Activated naive CD8-positive, alpha-beta T cell treated with anti-CD3 and anti-CD28 coated beads, Interleukin-2, amount 50 U/mL, for 16 hours (primary cell): ENCODE measurements at places on chromosomes 4 and X.

DNA sequence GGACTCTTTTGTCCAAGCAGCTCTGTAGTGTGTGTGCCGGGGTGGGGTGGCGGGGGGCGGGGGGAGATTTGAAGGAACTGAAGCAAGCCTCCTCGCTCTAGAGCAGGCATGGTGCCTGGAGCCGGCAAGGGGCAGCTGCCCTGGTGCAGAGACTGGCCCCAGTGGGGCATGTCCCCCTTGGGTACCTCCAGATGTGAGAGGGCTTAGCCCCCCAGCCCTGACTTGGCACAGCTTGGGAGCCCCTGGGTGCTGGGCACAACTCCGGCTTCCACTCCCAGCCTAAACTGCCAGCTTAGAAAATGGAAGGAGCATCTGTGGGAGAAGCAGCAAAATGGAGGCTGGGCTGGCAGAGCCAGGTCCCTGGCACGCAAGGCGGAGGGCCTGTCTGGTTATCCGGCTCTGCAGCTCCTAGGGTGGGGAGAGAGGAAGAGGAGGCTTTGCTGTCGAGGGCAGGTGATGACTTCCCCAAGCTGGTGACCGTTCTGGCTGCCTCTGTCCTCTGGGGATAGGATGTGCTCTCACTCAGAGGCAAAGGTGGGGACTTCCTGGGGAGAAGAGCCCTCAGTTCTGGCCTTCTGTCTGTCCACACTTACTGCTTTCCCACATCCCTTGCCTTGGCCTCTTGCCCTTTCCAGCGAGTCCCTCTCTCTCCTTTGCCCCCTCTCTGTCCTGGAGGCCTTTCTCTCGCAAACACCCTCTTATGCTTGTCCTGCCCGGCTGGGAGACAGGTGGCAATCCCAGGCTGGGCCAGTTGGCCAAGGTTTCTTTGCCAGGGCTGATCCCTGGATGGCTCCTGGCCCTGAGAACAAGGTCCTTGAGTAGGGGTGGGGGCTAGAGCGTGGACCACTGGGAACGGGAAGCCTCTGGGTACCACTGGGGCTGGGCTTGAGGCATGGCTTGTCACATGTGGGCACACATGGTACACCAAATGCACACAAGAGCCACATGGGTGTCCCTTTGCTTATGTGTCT is 2.0 kb downstream of the DLG3 start:
- DNase-seq, result no peak

DNA sequence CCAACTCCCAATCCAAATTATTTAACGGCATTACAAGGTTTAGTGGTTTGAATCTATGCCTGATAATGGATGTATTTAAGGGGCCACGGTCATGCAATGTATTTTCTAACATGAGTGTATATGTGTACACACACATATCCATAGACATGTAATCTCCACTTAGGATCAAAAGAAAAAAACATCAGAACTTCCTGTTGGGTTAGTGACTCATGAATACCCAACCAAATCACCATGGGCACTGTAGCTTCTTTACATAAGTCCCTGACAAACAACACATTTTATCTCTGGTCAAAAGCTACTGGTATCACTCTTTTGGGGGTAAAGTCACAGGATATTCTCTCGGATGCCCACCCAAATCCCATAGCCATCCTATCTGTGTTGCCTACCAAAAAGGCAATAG is 36.5 kb upstream of the TFDP3 start:
- no peak for DNase-seq

DNA sequence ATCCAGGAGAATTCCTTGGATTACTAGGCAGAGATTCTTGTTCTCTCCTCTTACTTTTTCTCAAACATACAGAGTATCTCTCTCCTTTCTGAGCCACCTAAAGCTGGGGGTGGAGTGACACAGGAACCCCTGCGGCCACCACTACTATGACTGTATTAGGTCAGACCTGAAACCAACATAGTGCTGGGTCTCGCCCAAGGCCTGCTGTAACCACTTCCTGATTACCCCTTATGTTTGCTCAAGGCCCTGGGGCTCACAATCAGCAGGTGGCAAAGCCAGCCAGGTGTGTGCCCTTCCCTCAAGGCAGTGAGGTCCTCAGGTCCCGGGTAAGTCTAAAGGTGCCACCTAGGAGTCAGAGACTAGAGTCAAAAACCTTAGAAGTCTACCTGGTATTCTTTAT is 166.4 kb downstream of the PARM1 start:
- no peak for DNase-seq

DNA sequence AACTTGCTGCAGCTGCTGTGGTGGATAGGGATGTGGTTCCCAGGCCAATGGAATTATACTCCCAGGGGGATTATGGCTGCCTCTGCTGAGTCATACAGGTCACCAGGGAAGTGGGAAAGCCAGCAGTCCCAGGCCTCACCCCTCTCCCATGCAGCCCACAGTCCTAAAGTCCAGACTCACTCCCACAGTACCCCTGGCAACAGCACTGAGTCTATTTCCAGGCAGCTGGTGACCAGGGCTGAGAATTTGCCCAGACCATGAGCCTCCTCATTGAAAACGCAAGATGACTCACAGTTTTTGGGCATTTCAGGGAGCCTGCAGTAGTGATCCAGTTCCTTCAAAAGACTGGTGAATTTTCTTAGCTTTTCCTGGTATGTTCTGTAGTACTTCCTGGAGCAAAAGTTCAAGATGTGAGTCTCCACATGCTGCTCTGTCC is 137.6 kb downstream of the NPNT start:
- DNase-seq, result no peak

- DNase-seq, result no peak
These were observed 6.1 kb downstream of the UBQLN2 start for GRCh38 chrX:56569378-56570057.

- DNase-seq, result no peak
These were observed 1372.4 kb downstream of the C4orf33 start for GRCh38 chr4:130468340-130468739.

DNA sequence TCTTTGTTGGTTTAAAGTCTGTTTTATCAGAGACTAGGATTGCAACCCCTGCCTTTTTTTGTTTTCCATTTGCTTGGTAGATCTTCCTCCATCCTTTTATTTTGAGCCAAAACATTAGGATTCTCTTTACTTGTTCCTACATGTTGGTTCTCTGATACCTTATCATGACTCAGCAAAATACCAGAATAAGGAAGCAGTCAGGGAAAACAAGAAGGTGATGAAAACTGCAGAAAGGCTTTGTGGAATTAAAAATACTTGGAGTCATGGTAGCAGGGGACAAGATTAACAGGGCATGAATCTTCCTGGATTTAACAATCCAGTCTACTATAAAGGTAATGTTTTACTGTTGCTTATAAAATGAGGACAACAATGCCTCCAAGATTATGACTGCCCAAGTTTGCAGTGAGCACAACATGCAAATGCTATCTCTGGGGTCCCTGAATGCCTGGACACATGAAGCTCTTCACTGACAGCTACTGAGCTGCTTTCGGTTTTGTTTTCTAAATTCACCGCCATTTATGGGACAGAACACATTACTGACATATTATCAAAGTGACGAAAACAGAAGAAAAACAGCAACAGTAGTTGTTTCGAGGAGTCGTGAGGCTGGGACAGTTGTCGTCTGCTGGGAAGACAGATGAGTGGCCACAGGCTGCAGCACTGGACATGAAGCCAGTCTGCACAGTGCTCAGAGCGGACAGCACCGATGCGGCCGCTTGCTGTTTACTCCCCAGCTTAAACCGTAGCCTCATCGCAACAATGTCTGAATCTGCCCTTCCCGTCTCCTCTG is 174.5 kb upstream of the DKK2 start:
- no peak for DNase-seq

DNA sequence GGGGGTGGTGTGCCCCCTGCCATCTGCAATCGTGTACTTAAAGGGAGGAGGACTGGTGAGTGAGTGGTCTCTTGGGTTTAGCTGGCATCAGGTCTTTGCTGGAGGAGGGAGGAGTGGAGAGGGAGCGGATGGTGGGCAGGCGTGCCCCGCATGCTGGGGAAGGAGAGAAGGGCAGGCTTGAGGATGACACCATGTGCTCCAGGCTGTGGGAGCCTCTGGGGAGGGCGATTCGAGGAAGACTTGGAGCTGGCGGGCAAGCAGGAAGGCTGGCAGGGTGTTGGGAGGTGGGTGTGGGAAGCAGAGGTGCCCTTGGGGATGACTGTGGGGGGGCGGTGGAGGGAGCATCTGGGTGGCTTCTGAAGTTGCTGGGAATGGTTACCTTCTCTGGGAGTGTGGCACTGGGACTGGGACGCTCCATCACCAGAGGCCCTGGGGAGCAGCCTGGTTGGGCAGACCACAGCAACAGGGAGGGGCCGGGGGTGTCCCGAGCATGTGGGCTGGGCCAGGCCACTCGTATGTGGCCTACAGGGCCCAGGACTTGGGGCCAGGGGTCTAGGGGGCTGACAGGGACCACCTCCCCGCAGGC is 30.8 kb upstream of the AFAP1 start:
- no peak for DNase-seq

DNA sequence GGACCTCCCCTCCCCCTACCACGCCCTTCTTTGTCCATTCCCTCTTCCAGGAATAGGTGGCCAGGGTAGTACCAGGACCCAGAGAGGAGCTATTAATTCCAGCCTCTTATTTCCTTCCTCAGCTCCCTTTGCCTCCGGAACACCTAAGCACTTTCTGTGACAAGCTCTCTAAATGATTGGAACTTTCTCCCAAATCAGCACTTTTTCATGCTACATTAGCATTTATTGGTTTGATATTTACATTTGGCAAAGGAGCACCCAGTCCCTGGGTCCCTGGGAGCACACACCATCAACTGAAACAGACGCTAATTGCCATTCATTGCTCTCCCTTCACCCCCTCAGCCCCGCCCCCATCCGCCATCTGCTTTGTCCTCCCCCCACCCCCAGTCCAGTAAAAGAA is 182.0 kb upstream of the BCOR start:
- no peak for DNase-seq

DNA sequence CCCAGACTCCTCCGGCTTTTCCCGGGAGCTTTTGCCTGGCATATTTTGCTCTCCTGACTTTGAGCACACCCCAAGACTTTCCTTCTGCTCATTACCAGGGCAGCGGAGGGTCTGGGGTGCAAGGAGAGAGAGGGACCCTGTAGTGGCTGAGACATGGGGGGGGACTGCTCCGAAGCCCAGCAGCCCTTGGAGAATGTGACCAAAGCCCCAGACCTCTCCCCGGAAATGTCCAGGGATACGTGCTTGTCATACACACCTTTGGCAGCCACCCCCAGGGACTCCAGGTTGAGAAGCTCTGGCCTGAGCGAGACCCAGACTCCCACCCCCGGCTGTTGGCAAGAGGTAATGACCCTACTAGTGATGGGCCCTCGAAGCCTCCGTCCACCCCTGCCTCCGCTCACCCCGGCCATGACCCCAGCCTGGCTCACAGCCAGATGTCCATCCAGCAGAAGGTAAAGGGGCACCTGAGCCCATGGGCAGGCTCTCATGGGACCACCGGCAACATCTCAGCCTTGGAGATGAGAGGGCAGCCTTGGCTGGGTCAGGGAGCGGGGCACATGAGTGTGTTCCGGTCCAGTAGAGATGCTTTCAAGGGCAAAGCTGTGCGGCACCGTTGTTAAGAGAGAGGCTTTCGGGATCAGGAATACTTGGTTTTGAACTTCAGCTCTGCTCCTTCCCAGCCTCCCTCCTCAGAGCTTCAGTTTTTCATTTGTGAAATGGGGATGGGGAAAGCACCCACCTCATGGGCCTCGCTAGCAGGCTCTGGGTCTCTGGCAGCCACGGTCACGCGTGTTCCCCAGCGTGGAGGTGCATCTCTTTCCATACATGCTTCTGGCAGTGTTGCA is 2.0 kb downstream of the PSAPL1 start:
- DNase-seq, result no peak

DNA sequence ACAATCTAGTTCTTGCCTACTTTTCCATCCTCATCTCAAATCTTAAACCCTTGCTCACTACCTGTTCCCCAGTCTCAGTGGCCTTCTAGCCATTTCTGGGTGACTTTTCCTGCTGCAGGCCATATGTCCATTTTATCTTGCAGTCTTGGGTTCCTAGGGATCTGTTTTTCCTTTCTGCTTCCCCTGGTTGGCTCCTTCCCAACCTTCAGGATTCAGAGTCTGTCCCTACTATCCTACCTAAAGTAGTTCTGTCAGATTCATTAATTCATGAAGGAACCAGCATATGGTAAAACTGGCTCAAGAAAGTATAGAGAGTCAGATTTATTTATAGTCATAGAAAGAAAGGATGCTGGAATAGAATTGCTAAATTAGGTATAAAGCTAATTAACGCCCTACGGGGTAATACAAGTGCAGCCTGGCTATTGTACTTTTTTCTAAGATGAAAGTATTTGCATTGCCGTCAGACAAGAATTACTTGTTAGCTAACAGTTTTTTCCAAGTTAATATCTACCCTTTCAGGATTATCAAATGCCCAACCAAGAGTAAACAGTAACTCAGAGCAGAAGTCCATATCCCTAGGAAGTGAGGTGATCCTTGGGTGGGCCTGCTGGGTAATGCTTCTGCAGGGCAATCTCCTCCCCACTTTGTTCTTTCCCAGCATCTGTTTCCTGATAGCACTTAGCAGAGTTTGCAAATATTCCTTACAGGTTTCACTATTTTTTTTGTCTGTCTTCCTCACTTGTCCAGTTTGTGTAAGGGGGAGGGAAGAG is 63.6 kb downstream of the REPS2 start:
- DNase-seq, result no peak

GRCh38 chr4:2886161-2886560 is 42.5 kb downstream of the ADD1 start:
- DNase-seq, result no peak

DNA sequence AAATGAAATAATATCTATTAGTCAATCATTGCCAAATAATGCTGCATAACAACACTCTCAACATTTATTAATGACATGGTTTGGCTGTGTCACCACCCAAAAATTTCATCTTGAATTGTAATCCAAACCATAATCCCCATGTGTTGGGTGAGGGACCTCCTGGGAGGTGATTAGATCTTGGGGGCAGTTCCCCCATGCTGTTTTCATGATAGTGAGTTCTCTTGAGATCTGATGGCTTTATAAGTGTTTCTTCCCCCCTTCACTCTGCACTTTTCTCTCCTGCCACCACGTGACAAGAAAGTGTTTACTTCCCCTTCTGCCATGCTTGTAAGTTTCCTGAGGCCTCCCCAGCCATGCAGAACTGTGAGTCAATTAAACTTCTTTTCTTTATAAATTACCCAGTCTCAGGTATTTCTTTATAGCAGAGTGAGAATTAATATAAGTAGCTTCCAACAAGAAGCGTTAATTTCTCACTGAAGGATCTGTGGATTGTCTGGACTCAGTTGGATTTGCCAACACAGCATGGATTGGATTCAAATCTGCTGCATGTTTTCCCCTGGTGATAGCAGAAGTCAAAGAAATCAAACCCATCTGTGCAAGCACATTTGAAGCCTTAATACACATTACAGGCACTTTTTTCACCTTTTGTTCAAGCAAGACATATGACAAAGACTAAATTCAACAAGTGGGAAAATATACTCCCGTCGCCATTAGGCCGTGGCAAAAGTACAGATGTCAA is 216.6 kb downstream of the PDGFC start:
- no peak for DNase-seq
